ENCODE measurements at places on chromosomes 5 and 9.
A peak's percentile ranks its signal among the peaks of the same experiment; 100 is the strongest.

GRCh38 chr9:134545215-134545542 is 96.4 kb upstream of the COL5A1 start:
- DNase-seq = no peak

GRCh38 chr5:3350781-3351180 is 244.9 kb upstream of the IRX1 start:
- no peak for DNase-seq

GRCh38 chr5:172616730-172617129 is 24.3 kb upstream of the NEURL1B start:
- no peak for DNase-seq

DNA sequence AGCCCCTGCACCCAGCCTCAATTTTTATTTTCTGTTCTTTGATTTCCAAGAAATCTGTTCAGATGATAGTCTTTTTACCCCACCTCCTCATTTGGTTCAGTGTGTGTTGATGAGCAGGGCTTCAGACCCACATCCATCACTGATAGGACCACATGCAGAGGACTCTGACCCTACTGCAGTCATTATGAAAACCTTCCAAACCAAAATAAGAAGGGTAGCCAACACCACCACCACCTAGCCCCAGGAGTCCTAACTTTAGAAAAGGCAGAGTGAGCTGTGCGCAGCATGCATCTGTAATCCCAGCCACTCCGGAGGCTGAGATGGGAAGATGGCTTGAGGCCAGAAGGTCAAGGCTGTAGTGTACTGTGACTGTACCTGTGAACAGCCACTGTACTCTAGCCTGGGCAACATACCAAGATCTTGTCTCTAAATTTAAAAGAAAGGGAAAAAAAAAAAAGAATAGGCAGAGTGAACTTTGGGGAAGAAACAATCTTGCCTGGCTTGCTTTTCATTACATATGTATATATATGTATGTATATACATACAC is 13.0 kb downstream of the CDKN2AIPNL start:
- no peak for DNase-seq

GRCh38 chr9:752201-752600 is 89.3 kb upstream of the DMRT1 start:
- DNase-seq = no peak

- DNase-seq = no peak
Measured at GRCh38 chr5:150783422-150783928, 4.9 kb downstream of the SMIM3 start.

DNA sequence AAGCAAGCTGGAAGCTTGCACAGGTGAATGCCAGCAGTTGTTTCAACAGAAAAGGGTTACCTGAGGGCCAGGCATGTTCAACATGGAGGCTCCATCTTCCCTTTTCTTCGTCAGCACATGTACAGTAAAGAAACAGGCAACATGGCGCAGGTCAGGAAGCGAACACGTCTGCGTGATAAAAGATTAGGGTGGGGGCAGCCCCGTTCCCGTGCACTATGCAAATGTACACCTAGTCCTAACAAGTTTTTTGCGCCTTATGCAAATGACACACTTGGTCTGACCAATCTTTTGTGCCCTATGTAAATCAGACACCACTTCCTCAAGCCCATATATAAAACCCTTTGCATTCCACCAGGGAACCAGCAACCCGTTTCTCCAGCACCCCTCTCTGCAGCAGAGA is 452.1 kb upstream of the PTPRD start:
- peak; percentile 28 for DNase-seq

GRCh38 chr5:73140801-73141200 is 20.4 kb downstream of the TMEM171 start:
- no peak for DNase-seq

- DNase-seq = no peak
Measured at GRCh38 chr5:95374061-95374460, 17.1 kb upstream of the FAM81B start.

DNA sequence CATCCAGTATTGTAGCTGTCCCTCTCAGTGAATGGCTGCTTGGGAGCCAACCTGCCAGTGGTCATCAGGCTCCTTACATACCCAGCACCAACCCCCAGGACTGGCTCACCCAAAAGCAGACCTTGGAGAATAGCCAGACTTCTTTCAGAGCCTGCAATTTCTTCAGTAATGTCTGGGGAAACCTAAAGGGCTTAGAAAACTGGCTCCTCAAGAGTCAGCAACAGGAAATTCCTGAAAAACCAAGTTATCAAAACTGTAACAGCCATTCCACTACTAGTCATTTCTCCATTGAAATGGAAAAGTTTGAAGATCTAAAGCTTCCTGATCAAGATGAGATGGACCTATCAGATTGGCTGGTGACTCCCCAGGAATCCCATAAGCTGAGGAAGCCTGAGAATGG is 12.3 kb upstream of the STING1 start:
- no peak for DNase-seq

Data from NCI-H82 (cell line).